ENCODE measurements at places on chromosomes 7 and 10.

DNA sequence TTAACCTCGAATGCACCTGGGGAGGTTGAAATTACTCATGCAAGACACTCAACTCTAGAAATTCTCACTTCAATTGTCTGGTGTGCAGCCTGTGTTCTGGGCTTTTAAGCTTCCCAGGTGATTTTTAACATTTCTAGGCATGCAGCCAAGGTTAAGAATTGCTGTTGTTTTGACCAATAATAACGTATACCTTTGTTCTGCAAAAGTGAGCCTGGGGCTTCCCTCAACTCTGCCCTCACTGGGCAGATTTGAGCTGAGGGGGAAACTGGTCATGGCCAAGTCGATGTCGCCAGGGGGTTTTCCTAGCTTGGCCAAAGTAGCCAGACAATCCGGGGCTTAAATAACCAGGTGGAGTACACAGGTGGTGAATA lies 568 bp downstream of the PRSS2 start:
- DNase-seq = no peak

GRCh38 chr10:30183055-30183402 lies 123.6 kb upstream of the JCAD start:
- no peak for DNase-seq

DNA sequence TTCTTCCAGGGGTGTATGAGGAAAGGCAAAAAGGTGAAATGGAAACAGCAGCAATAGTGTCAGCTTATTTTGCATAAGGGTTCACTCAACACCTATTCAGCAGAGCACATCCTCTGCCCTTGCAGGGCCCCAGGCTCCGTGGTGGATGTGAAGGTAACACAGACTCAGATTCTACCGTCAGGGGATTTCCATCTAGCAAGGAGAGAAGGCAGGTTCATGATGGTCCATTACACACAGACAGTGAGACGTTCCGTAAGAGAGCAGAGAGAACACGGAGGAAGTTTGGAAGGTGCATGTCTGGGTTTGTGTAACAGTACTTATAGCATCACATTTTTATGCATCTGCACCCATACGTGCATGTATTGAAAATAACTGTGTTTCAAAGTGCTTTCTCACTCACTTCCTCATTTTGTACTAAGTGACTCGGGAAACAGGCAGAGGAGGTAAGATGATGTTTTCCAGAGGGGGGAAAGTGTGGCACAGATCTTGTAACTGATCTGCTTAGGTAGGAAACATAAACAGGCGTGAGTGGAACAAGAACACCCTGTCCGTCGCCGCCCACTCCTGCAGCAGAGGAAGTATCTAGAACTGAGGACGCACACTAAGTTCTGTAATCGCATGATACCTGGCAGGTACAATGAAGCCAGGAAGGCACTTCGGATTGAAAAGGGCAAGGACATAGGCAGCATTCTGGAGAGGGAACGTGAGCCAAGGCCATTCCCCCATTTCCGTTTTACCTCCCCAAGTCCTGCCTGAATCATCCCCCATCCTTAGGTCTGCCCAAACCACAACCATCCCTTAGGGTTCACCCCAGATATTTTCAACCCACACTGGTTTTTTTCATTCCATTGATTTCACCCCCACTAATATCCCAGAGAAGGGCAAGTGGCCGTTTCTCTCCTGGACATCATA lies 1.0 kb upstream of the ENO4 start:
- DNase-seq = no peak

GRCh38 chr10:71267508-71268240 lies 51.4 kb upstream of the SLC29A3 start:
- DNase-seq = no peak

- DNase-seq = no peak
These were observed 283.4 kb downstream of the CCDC3 start for GRCh38 chr10:12717981-12718707.

DNA sequence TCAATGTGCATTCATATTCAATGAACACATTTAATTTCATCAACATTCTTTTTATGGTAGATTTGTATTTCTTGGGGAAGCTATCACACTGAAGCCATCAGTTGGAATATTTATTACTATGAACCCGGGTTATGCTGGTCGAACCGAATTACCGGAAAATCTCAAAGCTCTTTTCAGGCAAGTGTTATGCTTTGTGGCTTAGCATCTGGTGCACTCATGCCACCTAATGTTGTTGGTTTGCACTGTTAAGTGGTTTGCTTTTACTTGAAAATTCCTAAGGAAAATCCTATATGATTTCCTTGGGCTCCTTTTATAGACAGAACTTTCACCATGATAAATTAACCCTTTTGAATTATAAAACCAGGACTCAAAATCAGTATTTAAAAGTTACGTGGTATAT lies 147.9 kb downstream of the DNAH11 start:
- DNase-seq = no peak

DNA sequence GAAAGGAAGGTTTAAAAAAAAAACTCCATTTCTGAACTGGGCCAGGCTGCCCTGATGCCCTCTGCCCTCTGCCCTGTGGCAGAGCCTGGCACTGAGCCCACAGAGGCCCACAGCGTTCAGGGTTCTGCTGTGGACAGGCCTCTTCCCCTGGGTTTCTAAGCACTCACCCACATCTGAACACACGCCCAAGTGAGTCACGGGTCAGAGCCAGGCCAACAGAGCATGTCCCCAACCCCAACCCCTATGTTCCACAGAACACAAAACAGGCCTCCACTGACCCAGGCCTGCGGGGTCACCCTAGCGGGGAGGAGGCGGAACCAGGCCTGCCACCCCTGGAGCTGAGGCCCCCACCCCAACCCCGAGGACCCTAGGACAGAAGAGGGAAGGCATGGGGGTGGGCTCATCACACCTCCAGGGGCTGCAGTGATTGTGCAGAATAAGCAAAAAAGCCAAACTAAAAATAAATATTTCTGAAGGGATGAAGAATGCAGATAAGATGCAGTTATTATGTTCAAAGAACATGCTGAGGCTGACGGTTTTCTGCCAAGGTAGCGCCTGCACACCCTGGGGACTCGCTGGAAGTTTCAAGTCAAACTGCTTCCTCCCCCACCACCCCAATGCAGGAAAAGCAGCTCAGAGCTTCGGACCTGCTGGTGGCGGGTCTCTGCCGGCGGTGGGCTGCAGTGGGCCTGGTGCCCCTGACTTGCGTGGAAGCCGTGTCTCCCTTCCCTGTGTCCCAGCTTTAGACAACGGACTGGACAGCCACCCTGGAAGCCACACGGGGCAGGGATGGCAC lies 5.4 kb downstream of the WDR86 start:
- no peak for DNase-seq

DNA sequence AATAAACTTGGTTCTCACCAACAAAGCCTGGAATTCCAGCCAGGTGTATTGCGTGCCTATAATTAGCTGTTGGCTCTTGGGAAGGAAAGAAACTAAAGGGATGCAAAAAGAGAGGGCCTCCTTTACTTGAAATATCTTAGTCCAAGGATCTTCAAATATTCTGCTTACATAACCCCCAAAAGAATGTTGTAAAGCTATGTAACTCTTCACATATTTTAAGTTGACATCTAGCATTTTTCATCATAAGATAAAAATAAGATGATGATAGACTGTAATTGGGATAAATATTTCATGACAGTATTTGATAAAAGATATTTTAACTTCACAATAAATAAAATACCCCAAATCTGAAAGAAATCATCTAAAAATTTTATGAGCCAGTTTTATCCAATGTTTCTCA lies 52.5 kb upstream of the SEPTIN7 start:
- DNase-seq = no peak

DNA sequence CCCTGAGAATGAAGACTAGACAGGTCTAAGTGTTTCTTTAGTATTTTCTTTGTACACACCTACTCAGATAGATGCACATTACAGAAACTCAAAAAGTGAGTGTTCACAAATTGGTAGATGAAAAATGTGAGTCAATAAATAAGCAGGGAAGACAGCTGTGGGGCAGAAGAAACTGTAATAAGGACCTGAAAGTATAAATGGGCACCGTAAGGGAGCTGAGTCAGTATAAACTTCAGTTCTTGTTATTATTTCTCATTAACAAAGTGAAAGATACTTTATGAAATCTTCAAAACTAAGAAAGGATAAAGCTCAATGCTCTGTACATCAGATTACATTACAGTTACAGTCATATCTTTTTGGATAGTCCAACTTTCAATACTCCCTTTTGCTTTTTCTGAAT lies 2.5 kb downstream of the MTPN start:
- no peak for DNase-seq

GRCh38 chr10:6362879-6363278 lies 160.1 kb downstream of the PFKFB3 start:
- DNase-seq = no peak

- DNase-seq = no peak
These were observed 1206.2 kb downstream of the GATA3 start for GRCh38 chr10:9260690-9261089.

DNA sequence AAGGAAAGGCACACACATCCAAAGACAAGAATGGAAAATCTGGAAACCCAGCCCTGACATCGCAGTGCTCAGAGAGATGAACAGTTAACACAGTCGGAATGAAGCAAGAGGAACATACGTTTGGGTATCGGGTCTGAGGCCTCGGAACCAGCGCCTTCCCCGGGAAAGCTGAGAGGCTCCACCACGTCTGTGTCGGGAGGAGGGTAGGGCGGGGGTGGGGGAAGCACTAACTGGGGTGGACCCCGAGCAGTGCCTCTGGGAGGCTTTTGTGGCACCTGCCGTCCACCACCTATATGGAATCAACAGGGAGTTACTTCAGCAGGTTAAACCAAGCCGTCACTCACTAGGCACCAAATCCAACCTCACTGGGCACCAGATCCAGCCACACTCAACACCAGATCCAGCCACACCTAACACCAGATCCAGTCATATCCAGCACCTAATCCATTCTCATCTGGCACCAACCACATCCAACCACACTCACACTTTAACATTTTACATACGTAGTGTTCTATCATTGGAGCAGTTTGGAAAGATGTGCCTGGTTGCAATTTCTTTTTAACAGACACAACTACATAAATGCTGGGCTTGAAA lies 233.6 kb downstream of the COBL start:
- DNase-seq = no peak

DNA sequence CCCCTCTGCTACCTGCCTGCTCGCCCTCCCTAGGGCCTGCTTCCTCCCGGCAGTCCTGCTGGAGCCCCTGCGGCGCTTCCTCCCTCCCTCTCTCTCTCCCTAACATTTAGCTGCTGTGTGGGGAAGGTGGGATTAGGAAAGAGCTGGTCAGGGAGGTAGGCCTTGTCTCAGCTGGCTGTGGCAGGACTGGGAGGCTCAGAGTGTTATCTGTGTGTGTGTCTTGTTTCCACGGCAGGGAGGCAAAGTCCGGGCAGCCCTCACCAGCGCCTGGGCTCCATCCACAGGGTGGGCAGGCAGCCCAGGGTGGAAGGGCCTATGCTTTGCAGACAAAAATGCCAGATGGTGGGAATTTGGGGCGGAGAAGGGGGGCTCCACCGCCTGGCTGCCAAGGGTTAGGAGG lies 105.7 kb downstream of the RPS24 start:
- DNase-seq = no peak

DNA sequence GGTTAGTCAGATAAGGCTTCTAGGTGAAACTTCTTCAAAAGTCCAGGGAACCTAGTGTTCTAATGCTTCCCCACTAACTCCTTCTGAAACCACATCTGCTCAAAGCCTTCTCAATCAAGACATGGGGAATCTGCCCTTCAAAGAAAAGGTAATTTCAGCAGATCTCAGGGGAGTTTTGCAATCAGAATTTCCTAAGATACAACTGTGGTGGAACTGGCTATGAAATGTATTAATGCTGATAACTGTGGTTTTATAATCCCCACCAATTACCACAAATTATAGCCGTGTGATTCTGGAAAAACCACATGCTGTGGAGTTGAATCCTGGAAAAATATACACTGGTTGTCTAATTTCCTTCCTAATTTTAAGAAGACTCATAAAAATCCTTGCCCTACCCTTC lies 233.8 kb downstream of the SORCS1 start:
- no peak for DNase-seq

DNA sequence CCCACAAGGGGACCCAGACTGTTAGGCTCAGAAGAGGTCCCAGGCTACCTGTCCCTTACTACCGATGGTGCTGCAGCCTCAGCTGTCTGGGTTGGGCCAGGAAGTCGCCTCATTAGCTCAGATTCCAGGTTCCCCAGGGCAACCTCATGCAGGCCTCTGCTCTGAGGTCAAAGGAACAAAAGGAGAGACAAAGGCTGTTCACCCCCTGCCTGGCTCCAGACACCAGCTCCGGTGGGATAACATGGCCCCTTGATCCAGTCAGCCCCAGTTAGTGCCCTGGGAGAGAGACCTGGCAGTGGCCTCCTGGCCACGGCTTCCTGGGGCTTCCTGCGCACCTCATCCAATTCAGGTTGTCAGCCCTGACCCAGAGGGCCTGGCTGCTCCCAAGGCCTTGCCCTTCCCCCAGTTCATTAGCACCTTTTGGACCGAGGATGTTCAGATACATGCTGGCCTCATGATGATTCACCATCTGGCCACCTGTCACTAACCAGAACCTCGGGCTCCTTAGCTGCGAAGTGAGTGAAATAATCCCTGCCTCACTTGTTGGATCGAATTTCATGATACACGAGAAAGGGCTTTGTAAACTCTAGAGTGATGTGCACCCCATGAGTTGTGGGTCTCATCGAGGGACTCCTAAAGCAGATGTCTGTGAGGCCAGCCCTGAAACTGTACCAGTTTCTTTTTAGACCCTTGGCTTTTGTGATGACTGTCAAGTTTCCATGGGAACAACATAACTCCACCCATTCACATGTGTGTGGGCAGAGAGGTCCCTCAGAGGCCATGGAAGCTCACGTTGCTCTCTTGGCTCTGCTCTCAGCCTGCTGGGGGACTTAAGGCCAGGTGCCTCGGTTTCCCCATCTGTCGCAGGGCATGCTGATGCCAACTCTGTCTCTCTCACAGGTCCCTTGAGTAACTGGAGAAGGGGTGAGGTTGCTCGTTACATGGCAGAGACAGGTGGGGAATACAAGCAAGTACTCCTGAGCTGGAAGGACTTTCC lies 79.5 kb upstream of the PCBD1 start:
- DNase-seq = no peak

DNA sequence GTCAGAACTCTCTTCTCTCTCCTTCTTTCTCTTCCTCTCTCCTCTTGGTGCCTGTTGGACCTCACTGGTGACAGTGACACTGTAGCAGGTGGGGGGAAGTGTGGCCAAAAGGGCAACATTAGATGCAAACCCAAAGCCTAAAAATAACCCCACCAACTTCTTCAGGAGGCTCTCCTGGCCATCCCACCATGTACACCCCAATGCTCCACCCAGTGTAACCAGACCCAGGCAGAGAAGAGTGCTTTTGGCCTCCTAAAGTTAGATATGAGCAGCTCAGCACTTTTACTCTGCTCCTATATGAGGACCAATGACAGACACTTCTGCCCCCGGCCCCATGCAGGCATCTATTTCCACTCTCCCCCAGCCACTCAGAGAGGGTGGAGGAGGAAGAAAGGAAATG lies 5.5 kb downstream of the MYOZ1 start:
- no peak for DNase-seq

GRCh38 chr10:126058507-126058906 lies 162.1 kb downstream of the FANK1 start:
- peak; percentile 50 for DNase-seq

DNA sequence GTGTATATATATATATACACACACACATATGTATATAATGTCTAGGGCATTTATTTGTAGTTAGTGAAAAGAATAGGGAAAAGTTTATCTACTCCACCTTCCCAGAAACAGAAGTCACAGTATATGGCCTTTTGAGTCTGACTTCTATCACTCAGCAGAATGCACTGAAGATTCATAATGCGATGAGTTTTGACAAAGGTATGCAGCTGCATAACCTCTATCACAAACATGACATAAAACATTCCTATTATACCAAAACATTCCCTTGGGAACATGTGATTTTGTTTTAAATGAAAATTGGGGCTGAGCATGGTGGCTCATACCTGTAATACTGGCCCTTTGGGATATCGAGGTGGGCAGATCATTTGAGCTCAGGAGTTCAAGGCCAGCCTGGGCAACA lies 137.3 kb upstream of the EEPD1 start:
- no peak for DNase-seq
